ENCODE measurements at places on chromosomes 13 and 19.

DNA sequence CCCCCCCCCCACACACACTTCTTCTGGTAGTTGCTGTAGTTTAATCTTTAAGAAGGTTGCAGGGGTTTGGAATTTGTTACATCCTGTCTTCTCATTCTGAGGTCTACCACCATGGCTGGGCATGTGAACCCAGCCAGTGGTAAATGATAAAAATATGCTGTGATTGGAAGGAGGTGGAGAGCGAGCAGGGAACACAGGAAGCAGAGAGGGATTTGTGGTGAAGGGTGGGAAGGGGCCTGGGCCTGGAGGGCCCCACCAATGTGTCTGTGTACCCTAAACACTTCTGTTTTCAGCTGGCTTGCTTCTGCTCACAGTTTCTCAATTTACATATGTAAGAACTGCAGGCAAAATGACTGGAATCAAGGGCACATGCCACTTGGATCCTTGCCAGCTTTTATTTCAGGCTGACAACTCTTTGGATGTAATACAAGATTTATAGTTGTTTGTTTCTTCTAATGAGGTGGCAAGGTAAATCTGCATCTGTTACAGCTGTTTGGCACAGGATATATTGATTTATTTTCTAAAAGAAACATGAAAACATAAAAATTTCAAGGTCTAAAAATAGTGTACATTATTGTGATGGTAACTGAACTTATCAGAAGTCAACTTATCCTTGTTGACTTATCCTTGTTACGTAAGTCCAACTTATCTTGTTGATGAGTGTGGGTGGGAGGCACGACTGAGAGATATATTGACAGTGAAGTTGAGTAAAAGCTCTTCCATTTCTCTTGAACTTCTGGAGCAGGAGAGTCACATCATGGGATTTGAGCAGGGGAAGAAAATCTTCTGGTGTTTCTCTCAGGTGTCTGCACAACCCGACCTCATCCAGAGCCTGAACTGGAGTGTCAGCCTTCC, 313.2 kb downstream of the SHISA2 start:
- DNase-seq, result no peak

GRCh38 chr13:28679628-28680027, 20.7 kb downstream of the POMP start:
- DNase-seq, result no peak

DNA sequence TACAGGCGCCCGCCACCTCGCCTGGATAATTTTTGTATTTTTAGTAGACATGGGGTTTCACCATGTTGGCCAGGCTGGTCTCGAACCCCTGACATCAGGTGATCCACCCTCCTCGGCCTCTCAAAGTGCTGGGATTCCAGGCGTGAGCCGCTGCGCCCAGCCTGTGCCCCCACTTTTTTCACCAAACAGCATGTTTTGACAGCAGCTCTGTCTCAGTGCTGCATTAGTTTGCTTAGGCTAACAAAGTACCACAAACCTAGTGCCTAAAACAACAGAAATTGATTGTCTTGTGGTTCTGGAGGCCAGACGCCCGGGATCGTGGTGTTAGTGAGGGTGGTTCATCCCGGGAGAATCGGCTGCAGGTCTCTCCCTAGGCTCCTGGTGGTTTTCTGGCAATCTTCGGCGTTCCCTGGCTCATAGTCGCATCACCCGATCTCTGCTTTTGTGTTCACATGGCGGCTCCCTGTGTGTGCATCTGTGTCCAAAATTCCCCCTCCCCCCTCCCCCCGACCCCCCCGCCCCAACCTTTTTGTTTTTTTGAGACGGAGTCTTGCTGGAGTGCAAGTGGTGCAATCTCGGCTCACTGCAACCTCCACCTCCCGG, 30.0 kb downstream of the MYH14 start:
- DNase-seq, result no peak

DNA sequence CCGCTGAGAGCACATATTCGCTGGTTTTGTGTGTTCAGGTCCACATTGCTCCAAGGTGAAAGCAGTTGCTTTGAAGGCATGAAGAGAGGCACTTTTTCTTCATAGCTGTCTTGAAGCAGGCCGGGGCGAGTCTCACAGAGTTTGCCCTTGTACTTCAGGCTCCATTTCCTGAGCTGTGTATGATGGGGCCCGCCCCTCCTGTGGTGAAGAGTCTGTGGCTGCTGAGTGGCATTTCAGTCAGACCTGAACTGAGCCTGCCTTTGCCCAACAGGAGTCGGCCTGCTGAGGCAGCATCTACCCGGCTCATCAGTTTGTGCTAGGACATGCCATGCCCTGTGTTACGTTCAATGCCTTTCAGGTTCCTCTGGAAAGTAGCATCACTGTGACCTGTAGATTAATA, 44.4 kb upstream of the C1QTNF9 start:
- no peak for DNase-seq

DNA sequence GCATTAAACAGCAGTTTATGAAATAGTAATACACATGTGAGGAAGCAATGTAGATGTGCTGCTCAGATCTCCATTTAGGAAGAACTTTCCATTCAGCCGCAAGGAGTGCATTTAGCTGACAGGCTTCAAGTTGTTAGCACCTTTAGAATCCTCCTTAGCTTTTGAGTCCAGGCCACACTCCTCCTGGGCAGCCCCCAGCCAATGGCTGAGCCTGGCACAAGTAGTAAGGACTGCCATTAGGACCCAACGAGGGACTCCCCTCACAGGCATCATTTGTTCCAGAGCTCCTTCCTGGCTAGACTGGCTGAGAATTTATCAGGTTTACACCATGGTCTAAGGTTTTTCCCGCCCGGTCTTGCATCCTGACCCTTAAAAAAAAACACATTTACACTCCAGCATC, 201.4 kb downstream of the DIAPH3 start:
- DNase-seq, result no peak

- DNase-seq, result peak; percentile 73
Observed at GRCh38 chr19:1860042-1860775, 3.2 kb downstream of the KLF16 start.

GRCh38 chr13:94550062-94550738, 45.8 kb downstream of the TGDS start:
- peak; percentile 22 for DNase-seq

DNA sequence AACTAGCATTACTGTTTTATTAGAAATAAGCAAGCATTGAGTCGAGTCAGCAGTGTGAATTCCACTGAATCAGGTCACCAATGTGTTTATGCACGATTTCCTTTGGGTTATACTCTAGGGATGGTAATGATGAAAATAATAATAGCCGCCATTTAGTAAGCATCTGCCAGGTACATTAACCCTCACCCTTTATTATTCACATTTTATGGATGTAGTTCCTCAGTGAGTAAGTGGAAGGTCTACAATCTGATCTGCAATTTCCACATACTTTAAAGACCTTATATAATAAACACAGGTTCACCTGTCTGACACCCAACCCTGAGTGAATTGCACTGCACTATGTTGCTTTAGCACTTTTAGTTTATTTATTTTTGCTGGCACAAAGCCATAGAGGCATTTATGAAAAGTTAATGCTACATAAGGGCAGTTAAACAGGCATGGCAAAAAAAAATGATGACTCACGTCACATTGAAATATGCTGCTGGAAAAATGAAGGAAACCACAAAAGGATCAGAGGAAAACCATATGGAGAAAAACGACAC, 122.4 kb downstream of the TRPC4 start:
- no peak for DNase-seq

DNA sequence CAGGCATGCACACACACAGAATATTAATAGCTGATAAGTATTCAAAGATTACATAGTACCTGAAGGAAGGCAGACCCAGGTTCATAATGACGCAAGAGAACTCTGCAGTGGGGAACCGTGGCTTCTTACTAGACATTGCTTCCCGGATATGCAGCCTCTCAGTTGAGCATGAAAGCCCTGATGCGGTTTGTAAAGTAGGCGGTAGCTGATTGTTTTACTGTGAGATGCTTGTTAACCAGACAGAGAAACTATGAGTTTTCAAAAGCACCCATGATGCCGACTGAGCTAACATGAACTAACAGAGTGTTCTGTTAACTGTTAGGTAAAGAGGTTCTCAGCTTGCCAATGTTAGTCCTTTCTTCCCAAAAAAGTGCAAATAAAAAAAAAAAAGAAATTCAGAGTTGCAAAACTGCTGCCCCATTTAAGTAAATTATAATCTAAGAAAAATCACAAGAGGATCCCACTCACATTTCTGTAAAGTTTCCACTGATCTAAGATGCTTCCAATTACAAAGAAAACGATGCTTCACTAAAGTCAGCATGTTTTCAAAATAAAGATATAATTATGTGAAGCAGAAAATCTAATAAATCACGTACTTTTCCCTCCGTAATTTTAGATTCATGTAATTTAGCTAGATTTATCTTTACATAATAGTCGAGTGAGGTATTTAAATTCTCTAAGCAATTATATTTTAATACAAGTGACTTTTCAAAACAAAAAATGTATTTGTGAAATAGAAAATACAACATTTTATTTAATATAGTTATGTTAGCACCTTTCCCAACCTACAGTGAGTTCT, 2.2 kb downstream of the FLT1 start:
- DNase-seq, result no peak

GRCh38 chr13:106602178-106602577, 34.2 kb upstream of the ARGLU1 start:
- DNase-seq, result no peak

GRCh38 chr19:7159105-7159933, 89.8 kb downstream of the ZNF557 start:
- DNase-seq, result peak; percentile 41

DNA sequence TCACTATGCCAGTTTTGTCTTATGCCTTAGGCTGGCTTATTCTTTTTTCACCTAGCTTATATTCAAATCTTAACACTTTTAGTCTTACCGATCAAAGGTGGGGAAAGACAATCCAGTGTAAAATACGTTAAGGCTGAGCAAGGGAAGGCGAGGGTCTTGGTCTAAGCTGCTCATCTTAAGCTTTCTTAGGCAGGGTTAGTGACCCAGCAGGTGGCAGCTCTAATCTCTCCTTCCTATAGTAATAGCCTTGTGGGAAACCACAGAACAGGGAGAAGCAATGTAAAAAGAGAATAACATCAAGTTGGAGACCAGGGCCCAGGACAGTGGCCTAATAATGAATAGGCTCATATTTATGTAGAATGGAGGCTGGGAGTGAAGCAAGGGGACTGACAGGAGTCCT, 45.9 kb downstream of the COG3 start:
- no peak for DNase-seq

GRCh38 chr13:31321457-31321856, 121.7 kb downstream of the B3GLCT start:
- no peak for DNase-seq

GRCh38 chr13:73616861-73617260, 517.3 kb downstream of the KLF12 start:
- DNase-seq, result no peak

DNA sequence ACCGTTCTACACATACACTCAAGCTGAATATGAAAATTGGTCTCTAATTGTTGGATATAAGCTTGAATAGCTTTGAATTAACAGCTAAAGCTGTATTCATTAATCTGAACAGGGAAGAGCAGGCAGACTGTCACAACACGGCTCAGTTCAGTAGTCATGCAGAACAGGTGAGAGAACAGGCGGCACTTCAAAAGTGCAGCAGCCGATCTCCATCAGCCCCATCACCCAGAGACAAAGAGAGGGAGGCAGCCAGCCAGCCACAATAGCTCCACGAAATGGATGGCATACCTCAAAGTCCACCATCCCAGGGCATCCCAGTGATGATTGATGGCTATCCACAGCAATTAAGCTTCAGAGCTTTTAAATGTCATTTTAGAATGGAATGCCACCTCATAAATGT, 419.2 kb downstream of the OLFM4 start:
- no peak for DNase-seq

- peak; percentile 31 for DNase-seq
Observed at GRCh38 chr19:56170261-56170660, 5.5 kb upstream of the GALP start.
